NCI-H1694 treated with DMSO at 0.1 percent for 48 hours (cell line): ENCODE measurements at places on chromosomes 7 and 10.

GRCh38 chr10:11120711-11121110 lies 103.0 kb downstream of the CELF2 start:
- DNase-seq = no peak

DNA sequence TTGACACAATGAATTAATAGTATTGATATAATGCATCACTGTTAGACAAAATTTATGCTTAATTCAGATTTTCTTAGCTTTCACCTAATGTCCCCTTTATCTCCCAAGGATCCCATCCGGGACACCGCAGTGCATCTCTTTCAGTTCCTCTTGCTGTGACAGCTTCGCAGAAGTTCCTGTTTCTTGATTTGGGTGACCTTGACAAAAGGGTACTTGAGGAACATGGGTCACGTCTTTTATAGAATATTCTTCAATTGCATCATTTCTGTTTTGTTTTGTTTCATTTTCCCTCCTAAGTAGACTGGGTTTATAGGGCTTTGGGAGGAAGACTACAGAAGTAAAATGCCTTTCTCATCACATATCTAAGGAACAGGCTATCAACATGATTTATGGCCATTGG lies 453.2 kb downstream of the DPP6 start:
- no peak for DNase-seq

DNA sequence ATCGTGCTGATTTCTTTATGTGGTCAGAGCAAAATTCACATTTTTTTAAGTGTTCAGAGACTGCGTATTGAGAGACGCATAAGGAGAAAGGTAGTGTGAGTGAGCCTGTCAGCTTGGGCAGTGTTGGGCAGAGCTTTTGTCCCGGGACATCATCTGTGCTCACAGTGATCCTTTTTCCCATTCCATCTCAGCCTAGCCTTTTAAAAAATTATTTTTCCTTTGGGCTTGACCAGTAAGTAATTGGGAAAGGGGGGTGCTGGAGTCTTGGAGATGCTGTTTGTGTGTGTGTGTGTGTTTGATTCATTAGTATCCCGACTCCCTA lies 1.5 kb downstream of the NRF1 start:
- DNase-seq = no peak

DNA sequence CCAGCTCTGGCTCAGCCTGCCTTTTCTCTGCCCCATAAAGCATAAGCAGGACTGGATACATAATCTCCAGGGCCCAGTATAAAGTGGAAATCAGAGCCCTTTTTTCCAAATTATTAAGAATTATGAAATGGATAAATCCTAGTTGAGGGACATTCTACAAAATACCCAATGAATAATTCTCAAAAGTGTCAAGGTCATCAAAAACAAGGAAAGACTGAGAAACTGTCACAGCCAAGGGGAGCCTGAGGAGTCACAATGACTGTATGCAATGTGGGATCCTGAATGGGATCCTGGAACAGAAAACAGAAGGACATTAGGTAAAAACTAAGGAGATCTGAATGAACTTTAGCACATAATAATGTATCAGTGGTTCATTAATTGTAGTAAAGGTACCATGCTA lies 4.8 kb upstream of the UNC5B start:
- DNase-seq = no peak

- no peak for DNase-seq
Measured at GRCh38 chr10:22436893-22437619, 91.8 kb downstream of the SPAG6 start.

DNA sequence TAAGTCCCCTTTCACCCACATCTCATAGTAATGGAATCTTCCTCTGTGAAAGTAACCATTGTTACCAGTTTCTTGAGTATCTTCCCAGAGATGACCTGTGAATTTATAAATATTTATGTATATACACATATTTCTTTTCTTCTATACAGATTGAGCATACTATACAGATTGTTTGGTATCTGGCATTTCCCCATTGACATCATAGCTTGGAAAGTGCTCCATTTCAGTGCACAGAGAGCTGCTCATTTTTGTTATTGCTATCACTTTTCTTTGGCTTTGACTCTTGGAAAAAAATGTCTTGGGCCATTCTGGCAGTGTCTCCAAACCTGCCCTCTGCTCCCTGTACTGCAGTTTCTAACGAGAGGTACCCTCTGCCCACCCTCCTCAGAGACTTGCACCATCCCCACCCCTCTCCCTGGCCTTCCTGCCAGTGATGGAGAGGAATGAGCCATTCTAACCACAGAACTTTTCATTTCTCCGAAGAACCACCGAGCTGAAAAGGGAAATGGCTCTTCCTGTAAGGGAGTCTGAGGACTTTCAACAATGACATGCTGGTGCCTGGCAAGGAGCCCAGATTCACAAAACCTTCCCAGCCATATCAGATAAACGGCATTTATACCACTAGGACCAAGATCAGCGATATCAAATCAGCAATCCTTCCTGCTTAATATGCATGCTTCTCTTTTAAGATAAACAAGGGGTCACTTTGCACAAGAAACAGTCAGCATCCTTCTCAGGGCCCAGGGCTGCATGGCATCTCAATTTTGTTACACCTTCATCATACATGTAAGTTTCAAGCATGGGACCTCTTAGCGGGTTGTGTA lies 19.7 kb upstream of the CCSER2 start:
- DNase-seq = no peak

DNA sequence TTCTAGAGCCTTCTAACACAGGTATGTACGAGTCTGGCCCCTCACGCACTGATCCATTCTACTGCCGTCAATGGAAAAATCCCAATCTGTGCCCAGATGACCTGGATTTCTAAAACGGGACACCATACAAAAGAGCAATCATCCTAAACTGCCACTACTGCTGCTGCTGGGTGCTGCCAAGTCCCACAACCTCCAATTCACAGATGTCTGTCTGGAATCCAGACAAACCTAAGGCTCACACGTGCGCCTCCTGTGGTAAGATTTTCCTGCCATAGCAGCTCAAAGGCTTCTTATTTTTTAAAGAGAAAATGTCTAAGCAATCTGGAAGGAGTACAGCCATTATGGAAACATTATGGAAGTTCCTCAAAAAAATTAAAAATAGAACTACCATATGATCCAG lies 40.9 kb downstream of the JCAD start:
- DNase-seq = no peak

DNA sequence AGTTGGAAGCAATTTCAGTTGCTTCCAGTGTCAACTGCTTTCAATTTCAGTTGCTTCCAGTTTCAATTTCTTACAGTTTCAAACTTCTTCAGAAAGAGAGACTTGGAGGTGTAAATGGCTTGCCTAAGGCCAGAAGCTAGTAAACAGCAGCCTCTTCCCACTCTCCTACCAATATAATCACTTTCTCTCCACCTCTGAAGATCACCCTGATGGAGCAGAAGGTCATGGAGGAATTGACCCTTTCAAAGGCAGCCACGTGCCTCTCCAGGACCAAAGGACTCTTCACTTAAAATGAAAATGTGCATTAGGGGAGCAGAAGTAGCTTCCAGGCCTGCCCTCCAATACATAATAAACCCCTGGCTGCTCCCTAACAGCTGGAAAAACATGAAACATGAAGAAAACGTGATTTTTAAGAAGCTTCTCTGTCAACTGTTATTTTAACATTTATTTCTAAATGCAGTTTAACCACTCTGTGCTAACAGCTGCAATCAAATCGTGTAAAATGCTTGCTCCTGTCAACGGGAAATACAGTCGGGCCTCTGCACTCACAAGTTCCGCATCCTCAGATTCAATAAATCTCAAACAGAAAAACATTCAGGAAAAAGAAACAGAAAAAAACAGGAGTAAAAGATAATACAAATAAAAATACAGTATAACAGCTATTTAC lies 1020.6 kb downstream of the XPNPEP1 start:
- DNase-seq = no peak

DNA sequence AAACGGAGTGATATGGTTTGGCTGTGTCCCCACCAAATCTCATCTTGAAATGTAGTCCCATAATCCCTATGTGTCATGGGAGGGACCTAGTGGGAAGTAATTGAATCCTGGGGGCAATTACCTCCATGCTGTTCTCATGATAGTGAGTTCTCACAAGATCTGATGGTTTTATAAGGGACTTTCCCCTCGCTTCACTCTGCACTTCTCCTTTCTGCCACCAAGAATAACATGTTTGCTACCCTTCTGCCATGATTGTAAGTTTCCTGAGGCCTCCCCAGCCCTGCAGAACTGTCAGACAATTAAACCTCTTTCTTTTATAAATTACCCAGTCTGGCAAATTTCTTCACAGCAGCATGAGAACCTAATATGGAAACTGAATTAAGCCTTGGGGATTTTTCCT lies 19.1 kb downstream of the FAM3C start:
- DNase-seq = no peak

- no peak for DNase-seq
Measured at GRCh38 chr10:33861016-33861704, 526.7 kb upstream of the NRP1 start.

- DNase-seq = no peak
Measured at GRCh38 chr10:9819756-9820494, 1197.7 kb upstream of the CELF2 start.

- no peak for DNase-seq
Measured at GRCh38 chr10:92907280-92907679, 59.0 kb downstream of the EXOC6 start.

- no peak for DNase-seq
Measured at GRCh38 chr7:107122486-107122911, 46.3 kb upstream of the HBP1 start.
